Peyer's patch (tissue), 4 donors: ENCODE measurements at places on chromosomes 5 and 9.

- no peak overlapping the region for H3K4me3 ChIP-seq
- peak overlapping the region; percentile 23 for H3K27ac ChIP-seq
- no peaks in the 10 kb centered on the region for H3K36me3 ChIP-seq
- H3K27me3 ChIP-seq = no peaks in the 10 kb centered on the region
Measured at GRCh38 chr5:159504106-159504856, 174.0 kb upstream of the IL12B start.

DNA sequence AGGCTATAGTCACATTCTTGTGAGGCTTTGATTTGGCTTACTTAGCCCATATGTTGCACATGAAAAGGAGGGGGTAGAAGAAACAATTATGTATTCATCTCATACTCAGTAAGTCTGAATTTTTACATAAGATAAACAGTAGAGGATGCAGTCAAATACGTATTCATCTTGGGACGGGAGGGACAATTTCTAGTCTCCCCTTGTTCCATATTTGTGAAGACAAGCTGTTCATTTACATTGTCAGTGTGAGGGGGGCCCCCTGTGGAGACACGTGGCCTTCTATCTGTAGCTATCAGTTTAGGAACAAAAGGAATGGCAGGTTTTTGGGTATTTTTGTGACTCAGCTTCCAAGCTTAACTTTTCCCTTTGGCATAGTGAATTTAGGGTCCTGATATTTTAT, 49.2 kb upstream of the PPP1R2B start:
- no peak for DNase-seq
- no peak overlapping the region for H3K4me3 ChIP-seq
- no peaks in the 10 kb centered on the region for H3K4me1 ChIP-seq
- no peaks in the 10 kb centered on the region for H3K36me3 ChIP-seq
- no peaks in the 10 kb centered on the region for H3K27me3 ChIP-seq
- no peak overlapping the region for H3K27ac ChIP-seq

- H3K4me1 ChIP-seq = no peaks in the 10 kb centered on the region
- H3K27me3 ChIP-seq = no peaks in the 10 kb centered on the region
- H3K27ac ChIP-seq = no peak overlapping the region
- DNase-seq = no peak
- H3K4me3 ChIP-seq = no peak overlapping the region
Measured at GRCh38 chr5:163387589-163388343, 49.6 kb upstream of the CCNG1 start.

- H3K4me3 ChIP-seq = no peak overlapping the region
- no peaks in the 10 kb centered on the region for H3K27me3 ChIP-seq
- no peak for DNase-seq
- H3K27ac ChIP-seq = no peak overlapping the region
Measured at GRCh38 chr5:90985341-90985740, 397.8 kb downstream of the ARRDC3 start.

- no peaks in the 10 kb centered on the region for H3K36me3 ChIP-seq
- no peaks in the 10 kb centered on the region for H3K4me1 ChIP-seq
- no peak for DNase-seq
Measured at GRCh38 chr5:15500325-15501001, 483 bp downstream of the FBXL7 start.

GRCh38 chr5:128464596-128464995, 73.4 kb downstream of the FBN2 start:
- no peak overlapping the region for H3K4me3 ChIP-seq
- no peaks in the 10 kb centered on the region for H3K4me1 ChIP-seq
- H3K27ac ChIP-seq = no peak overlapping the region

GRCh38 chr5:148474025-148474511, 90.3 kb downstream of the FBXO38 start:
- no peaks in the 10 kb centered on the region for H3K4me1 ChIP-seq
- DNase-seq = no peak

DNA sequence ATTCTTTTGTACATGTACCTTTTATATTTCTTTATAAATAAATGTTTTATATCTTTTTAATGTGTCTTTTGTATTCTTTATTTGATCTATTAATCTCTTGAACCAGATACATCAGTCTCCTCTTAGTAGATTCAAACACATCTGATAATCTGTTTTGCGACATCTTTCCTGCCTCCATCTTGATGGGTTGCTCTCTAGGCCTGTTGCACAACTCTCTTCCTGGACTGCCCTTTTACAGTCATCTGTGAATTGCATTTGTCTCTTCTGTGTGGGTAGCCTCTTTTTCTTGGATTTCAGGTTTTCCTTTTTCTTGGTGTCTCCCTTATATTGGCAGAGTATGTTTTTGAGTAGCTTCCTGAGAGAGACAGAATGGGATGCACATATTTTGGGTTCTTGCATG, 6.2 kb downstream of the ZFYVE16 start:
- no peaks in the 10 kb centered on the region for H3K27me3 ChIP-seq
- no peaks in the 10 kb centered on the region for H3K36me3 ChIP-seq
- H3K27ac ChIP-seq = no peak overlapping the region
- no peak overlapping the region for H3K4me3 ChIP-seq

GRCh38 chr5:126219616-126220015, 203.6 kb upstream of the GRAMD2B start:
- H3K4me3 ChIP-seq = no peak overlapping the region
- no peak overlapping the region for H3K27ac ChIP-seq
- no peak for DNase-seq
- no peaks in the 10 kb centered on the region for H3K36me3 ChIP-seq
- no peaks in the 10 kb centered on the region for H3K4me1 ChIP-seq

- no peaks in the 10 kb centered on the region for H3K4me1 ChIP-seq
- H3K4me3 ChIP-seq = no peak overlapping the region
- H3K36me3 ChIP-seq = no peaks in the 10 kb centered on the region
- H3K27ac ChIP-seq = no peak overlapping the region
- peak; percentile 68 for DNase-seq
Measured at GRCh38 chr9:107883496-107884124, 394.0 kb upstream of the KLF4 start.

DNA sequence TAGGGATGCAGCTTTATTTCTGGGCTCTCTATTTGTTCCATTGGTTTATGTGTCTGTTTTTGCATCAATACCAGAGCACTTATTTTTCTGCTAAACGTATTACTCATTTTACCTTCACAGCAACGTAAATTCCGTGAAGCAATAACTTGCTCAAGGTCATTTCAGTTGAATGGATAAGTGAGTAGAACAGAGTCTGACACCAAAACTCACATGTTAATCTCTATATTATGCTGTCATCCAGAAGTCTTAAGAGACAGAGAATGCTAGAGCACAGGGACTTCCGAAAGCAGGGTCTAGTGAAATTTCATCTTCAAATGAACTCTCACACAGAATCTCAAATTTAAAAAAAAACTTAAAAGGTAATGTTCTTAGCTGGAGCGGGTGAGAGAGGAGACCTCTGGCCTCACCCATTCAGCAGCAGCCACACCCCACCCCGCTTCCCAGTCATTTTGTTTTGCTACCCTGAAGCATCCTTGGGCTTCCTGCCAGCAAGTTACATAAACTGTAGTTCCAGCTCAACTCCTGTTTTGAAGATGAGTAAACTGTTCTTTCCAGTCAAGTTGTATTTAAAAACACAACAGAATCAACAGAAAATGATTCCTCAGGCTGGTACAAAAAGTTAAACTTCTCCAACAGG, 69.3 kb downstream of the TRIM36 start:
- H3K27me3 ChIP-seq = no peaks in the 10 kb centered on the region
- no peak for DNase-seq
- H3K36me3 ChIP-seq = no peaks in the 10 kb centered on the region
- no peak overlapping the region for H3K4me3 ChIP-seq
- no peak overlapping the region for H3K27ac ChIP-seq

- H3K4me3 ChIP-seq = no peak overlapping the region
- no peaks in the 10 kb centered on the region for H3K27me3 ChIP-seq
- H3K27ac ChIP-seq = no peak overlapping the region
- no peaks in the 10 kb centered on the region for H3K36me3 ChIP-seq
Measured at GRCh38 chr9:13113216-13113615, 166.3 kb downstream of the MPDZ start.

- H3K4me3 ChIP-seq = no peak overlapping the region
- no peak for DNase-seq
- H3K4me1 ChIP-seq = no peaks in the 10 kb centered on the region
Measured at GRCh38 chr5:31100781-31101310, 92.6 kb upstream of the CDH6 start.

GRCh38 chr5:143197260-143197656, 206.2 kb downstream of the NR3C1 start:
- no peaks in the 10 kb centered on the region for H3K36me3 ChIP-seq
- no peak overlapping the region for H3K4me3 ChIP-seq
- DNase-seq = no peak
- H3K27ac ChIP-seq = no peak overlapping the region
- no peaks in the 10 kb centered on the region for H3K27me3 ChIP-seq

DNA sequence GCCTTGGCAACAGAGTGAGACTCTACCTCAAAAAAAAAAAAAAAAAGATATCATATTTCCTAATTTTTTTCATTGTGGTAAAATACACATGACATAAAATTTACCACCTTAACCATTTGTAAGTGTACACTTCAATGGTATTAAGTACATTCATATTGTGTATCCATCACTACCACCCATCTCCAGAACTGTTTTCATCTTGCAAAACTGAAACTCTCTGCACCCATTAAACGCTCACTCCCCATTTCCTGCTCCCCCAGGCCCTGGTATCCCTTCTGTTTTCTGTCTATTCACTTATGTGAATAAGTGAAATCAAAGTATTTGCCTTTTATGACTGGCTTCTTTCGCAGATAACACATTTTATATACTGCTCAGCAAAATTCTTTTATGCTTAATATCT, 12.8 kb downstream of the LRRC8A start:
- peaks cover 42% of the 10 kb centered on the region for H3K36me3 ChIP-seq
- H3K4me1 ChIP-seq = peaks cover 7% of the 10 kb centered on the region
- H3K27me3 ChIP-seq = no peaks in the 10 kb centered on the region
- DNase-seq = no peak

GRCh38 chr9:111440226-111440625, 44.0 kb downstream of the ECPAS start:
- no peaks in the 10 kb centered on the region for H3K27me3 ChIP-seq
- H3K4me1 ChIP-seq = no peaks in the 10 kb centered on the region
- no peak overlapping the region for H3K27ac ChIP-seq
- no peak overlapping the region for H3K4me3 ChIP-seq
- no peak for DNase-seq

DNA sequence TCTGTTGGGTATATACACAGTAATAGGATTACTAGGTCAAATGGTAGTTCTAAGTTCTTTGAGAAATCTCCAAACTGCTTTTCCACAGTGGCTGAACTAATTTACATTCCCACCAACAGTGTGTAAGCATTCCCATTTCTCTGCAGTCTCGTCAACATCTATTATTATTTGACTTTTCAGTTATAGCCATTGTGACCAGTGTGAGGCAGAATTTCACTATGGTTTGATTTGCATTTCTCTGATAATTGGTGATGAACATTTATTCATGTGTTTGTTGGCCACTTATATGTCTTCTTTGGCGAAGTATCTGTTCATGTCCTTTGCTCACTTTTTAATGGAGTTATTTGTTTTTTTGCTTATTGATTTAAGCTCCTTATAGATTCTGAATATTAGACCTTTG, 596.2 kb upstream of the DAB2 start:
- DNase-seq = no peak
- no peak overlapping the region for H3K27ac ChIP-seq
- H3K4me1 ChIP-seq = no peaks in the 10 kb centered on the region
- H3K4me3 ChIP-seq = no peak overlapping the region

DNA sequence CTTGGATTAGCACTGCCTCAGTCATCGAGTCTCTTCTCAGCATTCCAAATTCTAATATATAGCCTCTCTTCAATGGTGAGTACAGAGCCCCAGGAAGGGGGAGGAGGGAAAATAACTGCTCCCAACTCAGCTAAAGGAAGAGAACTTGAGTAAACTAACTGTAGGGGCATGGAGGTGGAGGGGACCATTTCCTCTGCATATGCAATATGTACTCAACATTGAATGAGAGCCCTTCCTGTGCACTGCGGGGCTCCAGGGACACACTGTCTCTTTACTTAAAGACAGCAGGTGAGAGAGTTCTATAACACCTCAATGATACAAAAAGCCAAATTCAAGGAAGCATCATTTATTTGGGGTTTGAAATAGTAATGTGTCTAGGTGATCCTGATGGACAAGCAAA, 75.1 kb downstream of the GNAQ start:
- no peaks in the 10 kb centered on the region for H3K27me3 ChIP-seq
- H3K4me1 ChIP-seq = peaks cover 18% of the 10 kb centered on the region
- no peaks in the 10 kb centered on the region for H3K36me3 ChIP-seq

DNA sequence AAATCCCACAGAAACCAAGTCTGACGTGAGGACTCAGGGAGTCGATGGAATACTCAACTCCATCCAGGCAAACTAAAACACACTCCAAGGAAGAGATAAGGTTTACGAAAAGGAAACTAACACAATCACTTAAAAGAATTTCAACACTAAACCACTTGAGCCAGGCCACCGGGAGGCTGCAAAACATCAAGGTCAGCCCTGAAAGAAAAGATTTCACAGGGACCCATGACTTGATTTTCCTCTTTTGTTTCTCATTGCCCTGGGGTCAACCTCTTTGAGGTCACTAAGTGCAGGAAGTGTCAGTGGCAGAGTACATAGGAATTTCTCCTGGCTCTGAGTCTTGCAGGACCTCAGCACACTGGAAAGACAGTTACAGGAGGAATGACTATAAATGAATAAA, 77.8 kb upstream of the TARS1 start:
- no peak overlapping the region for H3K4me3 ChIP-seq
- H3K27me3 ChIP-seq = no peaks in the 10 kb centered on the region
- no peaks in the 10 kb centered on the region for H3K4me1 ChIP-seq
- no peak overlapping the region for H3K27ac ChIP-seq

DNA sequence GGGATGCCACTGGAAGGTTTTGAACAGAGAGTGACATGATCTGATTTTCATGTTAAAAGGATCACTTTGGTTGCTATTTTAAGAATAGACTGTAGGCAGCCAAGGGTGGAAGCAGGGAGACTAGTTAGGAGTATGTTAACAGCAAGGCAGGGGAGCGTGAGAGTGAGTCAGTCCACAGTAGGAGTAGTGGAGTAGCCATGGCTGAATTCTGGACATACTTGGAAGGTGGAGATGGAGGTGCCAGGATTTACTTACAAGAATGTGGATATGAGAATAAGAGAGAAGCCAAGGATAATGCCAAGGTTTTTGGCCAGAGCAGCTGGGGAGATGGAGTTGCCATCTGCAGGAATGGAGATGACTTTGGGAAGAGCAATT, 118.8 kb downstream of the GALNT10 start:
- H3K4me1 ChIP-seq = no peaks in the 10 kb centered on the region
- H3K27me3 ChIP-seq = no peaks in the 10 kb centered on the region
- DNase-seq = no peak
- no peaks in the 10 kb centered on the region for H3K36me3 ChIP-seq
- no peak overlapping the region for H3K27ac ChIP-seq
- no peak overlapping the region for H3K4me3 ChIP-seq

- no peaks in the 10 kb centered on the region for H3K4me1 ChIP-seq
- no peaks in the 10 kb centered on the region for H3K27me3 ChIP-seq
- no peak for DNase-seq
- no peak overlapping the region for H3K4me3 ChIP-seq
- no peak overlapping the region for H3K27ac ChIP-seq
Measured at GRCh38 chr5:160702934-160703333, 149.1 kb downstream of the ATP10B start.

DNA sequence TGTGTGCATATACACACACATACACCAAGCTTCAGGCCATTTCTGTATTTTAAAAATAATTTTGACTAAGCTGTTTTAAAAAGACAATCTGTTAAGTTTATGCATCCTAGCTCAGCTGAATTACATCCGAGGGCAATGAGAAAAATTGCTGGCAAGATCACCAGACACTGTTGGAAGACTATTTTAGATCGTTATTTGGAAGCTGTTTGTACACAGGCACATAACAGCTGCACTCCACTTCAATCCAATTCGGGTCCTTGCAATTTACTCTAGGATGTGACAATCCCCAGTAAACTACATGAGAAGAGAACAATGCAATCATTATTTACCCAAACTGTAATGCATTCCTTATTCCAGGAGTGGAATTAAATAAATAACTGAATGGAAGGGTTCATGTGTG, 79.3 kb upstream of the RASA1 start:
- H3K4me3 ChIP-seq = no peak overlapping the region
- H3K36me3 ChIP-seq = no peaks in the 10 kb centered on the region
- H3K27me3 ChIP-seq = no peaks in the 10 kb centered on the region
- DNase-seq = no peak
